ENCODE measurements at places on chromosomes 4 and X. TPM values are rescaled to one million over a fixed set of nuclear protein-coding genes. Genes with fewer than 3 reads are reported as not detected.

Gene F9
- 380 TPM for total RNA-seq

Gene VCX
- not detected for total RNA-seq

Gene NIPAL1
- 11.6 TPM for total RNA-seq

Gene TRAM1L1
- total RNA-seq: 0.08 TPM

Gene BEX2
- total RNA-seq: 0.48 TPM

Gene PPEF1
- total RNA-seq: not detected

Gene SHOX
- not detected for total RNA-seq

Gene SLC10A4
- total RNA-seq: 0.15 TPM

Gene ETDA
- not detected for total RNA-seq
